ENCODE measurements at places on chromosomes 6 and 20.

DNA sequence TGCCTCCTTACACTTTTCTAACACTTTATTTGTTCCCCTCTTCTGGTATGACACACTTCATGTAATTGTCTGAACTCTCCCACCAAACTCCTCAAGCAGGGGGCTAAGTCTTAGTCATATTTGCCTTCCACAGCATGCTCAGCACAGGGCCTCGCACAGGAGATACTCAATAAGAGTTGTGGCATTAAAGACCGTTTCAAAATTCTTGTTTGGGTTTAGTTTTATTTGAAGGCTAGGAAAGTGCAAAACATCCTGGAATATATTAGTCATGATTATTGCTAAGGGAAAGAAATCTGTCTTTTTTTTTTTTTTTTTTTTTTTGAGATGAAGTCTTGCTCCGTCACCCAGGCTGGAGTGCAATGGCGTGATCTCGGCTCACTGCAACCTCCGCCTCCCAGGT lies 137.6 kb upstream of the ECI2 start:
- DNase-seq: no peak

GRCh38 chr6:117555262-117555849 lies 47.0 kb downstream of the GOPC start:
- no peak for DNase-seq

DNA sequence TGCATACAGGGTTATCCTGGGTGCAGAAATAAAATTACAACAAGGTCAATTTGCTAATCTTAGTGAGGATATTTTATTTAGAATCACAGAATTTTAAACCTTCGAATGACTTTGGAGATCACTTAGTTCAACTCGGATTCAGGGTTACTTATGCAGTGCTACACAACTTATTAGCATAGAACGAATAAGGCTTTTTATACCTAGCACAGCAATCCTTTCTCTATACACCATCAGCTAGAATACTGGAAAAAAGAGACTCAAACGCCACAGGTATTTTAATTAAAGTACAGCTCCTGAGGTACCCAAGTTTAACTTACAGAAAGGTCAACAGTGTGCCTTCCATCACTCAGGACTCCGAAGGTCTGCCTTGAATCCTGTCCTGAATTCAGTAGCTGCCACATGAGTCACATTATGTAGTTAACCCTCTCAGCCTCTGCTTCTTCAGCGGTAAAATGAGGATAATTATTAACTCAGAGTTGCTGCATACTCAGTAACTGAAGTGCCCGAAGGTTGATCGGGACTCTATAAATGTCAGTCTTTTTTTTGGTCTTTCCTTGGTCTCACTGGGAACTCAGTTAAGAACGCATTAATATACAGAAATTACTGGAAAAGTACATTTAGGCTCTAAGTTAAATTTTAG lies 6.0 kb upstream of the QKI start:
- DNase-seq: no peak

DNA sequence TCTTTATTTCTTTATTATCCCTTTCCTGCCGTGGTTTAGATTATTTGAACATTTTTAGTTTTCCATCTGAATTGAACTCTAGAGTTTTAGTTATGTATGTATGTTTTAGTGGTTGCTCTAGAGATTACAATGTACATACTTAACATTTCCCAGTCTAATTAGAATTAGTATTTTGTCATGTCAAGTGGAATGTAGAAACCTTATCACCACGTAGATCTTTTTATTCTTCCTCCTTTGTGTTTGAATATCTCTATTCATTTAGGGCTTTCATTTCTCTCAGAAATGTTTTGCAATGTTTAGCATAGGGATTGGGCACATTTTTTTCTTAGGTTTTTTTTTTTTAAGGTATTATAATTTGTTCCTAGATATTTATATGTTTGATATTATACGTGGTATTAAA lies 73.1 kb upstream of the EZR start:
- no peak for DNase-seq

GRCh38 chr6:150482883-150483409 lies 114.1 kb downstream of the IYD start:
- no peak for DNase-seq

DNA sequence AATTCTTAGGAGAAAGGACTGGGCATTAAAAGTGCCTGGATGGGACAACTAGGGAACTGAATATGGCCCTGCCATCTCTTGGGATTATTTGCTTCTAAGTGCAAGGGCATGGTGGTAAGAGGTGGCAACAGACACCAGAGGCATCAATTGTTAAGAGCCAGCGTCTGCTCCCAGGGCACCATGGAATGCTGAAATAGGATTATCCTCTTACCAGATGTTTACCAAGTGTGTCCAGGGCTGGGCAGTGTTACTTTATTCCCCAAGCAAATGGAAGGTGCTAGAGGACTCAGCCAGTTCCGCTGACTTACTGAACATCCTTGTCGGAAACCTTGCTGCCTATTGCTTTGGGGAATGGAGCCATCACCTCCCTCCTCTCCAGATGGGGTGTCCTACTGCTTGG lies 273.6 kb upstream of the SUPT3H start:
- DNase-seq: no peak

- no peak for DNase-seq
Observed at GRCh38 chr6:18326001-18326400, 61.1 kb upstream of the RNF144B start.

DNA sequence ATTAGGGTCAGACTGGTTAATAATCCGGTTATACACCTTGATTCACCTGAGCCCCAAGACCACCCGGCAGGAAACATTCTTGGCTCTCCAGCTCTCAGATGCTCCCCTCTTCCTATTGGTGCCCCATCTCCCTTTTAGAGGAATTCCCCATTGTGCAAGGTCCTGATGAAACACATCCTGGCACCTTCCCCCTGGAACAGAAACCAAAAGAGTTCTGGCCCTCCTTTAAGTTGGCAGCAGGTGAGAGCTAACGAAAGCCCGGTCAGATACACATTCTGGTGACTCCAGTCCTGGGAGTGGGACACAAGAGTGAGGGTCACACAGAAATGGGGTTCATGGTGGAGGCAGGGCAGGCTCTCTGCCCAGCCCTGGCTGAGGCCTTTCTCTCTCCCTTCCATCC lies 32.2 kb downstream of the RSPO4 start:
- no peak for DNase-seq

- DNase-seq: no peak
Observed at GRCh38 chr6:123658848-123659247, 22.1 kb upstream of the TRDN start.

DNA sequence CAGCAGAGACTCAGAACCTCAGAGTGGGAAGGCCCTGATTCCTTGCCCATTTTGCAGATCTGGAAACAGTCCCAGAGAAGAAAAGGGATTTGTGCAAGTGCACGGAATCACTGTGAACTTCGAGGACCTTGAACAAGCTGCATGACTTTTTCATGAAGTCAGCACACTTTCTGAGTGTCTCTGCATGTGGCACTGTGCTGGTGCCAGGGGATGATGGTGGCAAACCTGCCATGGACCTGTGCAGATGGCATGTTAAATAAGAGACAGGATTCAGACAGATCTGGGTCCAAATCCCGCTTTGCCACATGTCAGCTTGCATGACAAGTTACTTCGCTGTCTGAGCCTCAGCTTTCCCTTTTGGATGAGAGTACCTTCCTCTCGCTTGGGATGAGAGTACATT lies 26.8 kb downstream of the ZNF831 start:
- no peak for DNase-seq

DNA sequence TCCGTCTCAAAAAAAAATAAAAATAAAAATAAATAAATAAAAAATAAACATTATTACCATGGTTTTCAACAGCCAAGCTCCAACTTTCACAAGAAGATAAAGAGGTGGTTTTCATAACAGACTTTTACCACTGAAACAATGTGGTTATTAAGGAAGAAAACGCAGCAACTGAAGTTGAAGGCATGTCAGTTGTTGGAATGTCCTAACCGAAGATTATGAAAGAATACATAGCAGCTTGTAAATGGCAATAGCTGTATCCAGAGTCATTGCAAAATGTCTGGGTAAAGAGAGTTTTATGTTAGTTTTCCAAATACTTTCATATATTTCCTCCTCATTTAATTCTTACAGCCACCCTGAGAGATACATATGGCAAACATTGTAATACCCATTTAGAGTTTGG lies 161.6 kb upstream of the MARCKS start:
- no peak for DNase-seq

GRCh38 chr20:57114290-57115005 lies 152.0 kb downstream of the BMP7 start:
- DNase-seq: no peak

DNA sequence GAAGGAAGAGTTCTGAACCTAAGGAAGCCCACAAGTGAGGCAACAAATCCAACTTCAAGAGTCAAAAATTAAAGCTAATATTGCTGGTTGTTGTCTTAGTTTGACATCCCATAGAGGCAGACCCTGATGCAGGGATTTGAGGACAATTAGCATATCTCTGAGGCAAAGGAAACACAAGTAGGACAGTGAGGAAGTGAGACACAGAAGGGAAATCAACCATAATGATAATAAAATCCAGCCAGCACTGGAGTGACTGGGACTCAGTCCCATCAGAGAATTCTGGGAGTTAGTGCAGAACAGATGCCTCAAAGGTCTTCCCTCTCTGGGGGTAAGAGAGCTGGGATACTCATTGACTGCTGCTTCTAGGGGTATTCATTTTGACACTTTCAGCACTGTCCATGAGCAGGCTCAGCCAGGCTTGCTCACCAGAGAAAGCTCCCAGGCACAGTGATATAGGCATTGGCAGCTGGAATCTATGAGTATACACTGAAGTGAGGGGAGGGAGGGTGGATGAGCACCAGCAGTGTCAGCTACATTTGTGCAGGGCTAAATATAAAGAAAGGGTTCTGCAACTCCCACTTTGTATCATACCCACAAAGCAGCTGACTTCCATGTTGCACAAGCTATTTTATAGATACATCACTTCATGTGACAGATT lies 43.4 kb upstream of the SPTLC3 start:
- DNase-seq: no peak

DNA sequence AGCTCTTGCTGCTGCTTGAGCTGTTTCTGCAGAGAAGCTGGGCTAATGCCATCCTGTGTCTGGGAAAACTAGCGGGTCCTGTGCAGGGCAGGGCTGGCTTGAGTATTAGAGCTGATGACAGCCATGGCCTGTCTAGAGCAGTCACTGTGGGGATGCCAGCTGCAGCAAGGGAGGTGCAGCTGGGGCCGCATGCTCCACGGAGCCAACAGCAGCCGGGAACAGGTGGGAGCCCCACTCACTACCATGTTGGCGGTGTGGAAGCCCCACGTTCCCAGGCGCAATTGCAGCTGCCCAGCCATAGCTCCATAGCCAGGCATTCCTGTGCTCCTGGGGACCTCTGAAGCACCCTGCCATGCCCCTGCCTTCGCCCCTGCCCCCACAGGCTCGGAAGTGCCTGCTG lies 212.9 kb downstream of the TFAP2C start:
- no peak for DNase-seq

DNA sequence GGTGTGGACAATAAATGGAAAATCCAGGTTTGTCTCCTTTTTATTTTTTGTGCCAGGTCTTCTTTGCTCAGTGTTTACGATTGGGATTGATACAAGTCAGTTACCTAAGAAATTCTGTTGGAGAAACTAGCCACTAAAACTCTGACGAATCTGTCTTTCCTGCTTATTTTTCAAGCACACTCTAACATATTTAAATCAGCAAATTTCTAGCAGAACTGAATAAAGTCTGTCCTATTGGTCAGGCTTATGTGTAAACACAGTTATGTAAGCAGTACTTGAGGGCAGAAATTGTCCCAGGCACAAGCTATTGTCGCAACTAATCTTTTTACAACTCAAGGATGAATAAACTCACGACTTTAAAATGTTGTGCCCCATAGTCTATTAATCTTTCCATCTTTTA lies 12.1 kb upstream of the EXOC2 start:
- no peak for DNase-seq

DNA sequence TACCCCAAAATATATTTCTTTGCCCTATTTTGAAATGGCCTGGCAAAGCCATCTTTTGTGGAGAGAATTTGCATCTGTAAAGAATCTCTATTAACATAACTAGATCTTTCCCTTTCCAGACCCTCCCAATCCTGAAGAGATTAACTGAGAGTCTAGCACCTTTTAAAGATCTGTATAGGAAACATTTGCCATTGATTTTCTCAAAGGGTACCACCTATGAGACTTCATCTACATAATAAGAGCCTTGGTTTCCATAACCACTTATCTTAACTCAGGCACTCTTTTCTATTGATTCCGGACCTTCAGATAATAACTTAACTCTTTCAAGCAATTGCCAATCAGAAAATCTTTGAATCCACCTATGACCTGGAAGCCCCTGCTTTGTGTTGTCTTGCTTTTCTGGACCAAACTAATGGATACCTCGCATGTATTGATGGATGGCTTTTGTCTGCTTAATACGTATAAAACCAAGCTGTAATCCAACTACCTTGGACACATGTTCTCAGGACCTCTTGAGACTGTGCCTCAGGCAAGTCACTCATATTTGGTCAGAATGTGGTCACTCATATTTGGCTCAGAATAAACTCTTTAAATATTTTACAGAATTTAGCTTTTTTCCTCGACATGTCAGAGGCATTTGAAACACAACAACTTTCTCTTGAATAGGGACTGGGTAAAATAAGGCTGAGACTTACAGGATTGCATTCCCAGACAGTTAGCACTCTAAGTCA lies 31.4 kb downstream of the SLC22A2 start:
- no peak for DNase-seq

DNA sequence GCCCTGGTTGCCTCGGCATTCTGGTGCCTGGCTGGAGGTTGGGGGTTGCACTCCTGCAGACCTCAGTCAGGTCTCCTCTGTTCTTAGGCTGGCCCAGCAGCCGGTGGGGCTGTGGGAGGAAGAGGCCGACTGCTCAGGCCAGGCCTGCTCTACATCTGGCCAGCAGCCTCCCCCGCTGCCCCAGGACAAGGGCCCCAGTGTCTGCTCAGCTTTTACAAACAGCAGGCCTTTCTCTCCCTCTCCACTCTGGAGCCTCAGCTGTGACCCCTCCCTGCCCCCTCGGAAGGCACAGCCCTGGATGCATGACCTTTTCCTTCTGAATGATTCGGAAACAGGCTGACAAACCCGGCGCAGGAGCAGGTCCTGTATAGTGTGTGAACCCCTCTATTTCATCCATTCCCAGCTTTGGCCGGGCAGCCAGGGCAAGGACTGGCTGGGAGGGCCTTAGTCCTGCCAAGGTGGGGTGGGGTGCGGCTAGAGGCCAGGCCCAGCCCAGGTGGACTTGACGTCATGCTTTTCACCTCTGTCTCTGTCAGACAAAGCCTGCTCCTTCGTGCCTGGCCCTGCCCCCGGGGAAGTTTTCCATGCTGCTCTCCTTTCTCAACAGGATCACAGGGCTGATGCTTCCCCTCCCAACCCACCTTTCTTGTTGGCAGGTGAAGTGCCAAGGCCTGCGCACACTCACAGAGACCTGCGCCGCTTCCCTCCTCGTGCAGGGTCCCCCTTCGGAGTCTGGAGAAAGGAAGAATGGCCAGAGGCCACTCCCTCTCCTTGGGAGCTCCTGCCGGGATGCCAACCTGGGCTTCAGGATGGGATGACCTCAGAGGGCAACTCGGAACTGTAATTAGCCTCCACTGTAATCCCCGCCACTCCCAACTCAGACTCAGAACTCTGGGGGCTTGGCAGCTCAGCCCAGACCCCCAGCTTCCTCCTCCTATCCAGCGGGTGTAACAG lies 10.1 kb upstream of the ITPR3 start:
- no peak for DNase-seq

- DNase-seq: no peak
Observed at GRCh38 chr6:111361648-111362047, 121.4 kb downstream of the REV3L start.

- no peak for DNase-seq
Observed at GRCh38 chr6:157492249-157492648, 111.3 kb downstream of the ZDHHC14 start.

- peak; percentile 67 for DNase-seq
Observed at GRCh38 chr20:31707994-31708735, 14.5 kb downstream of the BCL2L1 start.

- peak; percentile 81 for DNase-seq
Observed at GRCh38 chr6:12637960-12638641, 78.5 kb upstream of the PHACTR1 start.

- peak; percentile 77 for DNase-seq
Observed at GRCh38 chr6:18327626-18328025, 59.5 kb upstream of the RNF144B start.

Measured in upper lobe of right lung (tissue), 1 donor.